Fibroblast of lung (primary cell): ENCODE measurements at places on chromosomes 7 and 10.

GRCh38 chr7:25726170-25726780 lies 425.7 kb upstream of the NFE2L3 start:
- DNase-seq = no peak

- DNase-seq = no peak
These were observed 117.1 kb downstream of the DYNC2I1 start for GRCh38 chr7:158973440-158973839.

GRCh38 chr10:1731592-1731991 lies 5.7 kb downstream of the ADARB2 start:
- DNase-seq = no peak

DNA sequence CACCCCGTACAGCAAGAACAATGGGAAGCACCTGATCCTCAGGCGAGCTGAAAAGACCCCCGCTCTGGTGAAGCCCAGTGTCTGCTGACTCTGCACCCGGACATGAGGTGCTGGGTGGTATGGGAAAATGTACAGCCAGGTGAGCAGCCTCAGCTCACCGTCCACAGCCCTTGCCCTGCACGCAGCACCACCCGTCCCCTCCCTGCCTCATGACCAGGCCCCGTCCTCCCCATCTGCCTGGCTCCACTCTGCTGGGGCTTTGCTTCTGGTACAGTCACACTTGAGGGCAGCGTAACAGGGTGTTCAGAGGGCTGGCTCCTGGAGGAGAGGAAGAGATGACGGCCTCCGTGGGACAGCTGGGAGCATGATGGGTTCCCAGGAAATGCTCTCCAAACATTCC lies 49.1 kb downstream of the NCAPG2 start:
- no peak for DNase-seq

DNA sequence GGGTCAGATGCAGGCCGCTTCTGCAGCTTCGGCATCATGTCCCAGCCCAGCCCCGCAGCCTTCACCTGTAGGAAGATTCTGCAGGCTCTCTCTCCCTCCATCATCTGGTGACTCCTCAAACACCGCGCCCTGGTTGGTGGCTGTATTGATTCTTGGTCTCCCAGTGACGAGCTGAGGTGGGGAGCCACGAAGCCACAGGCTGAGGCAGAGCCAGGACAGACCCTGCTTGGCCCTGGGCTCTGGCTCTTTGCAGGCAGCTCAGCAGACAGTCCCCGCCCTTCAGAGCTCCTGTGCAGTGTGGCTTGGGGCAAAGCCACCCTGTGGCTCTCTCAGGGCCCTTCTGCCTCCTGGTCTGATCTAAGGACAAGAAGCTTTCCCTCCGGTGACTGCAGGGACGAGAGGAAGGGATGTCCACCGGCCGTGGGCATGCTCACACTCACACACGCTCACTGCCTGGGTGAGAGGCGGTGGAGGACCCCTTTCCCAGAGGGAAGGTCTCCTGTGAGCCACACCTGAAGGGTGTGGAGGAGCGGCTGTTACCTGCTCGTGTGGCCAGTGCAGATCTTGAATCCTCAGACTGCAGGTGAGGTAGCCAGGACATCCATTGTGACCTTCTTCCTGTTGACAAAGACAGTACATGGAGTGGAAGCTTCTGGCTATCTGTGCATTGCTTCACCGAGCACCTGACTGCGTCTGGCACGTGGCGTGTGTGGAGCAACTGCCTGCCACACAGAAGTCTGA lies 79.6 kb downstream of the INPP5A start:
- no peak for DNase-seq

- no peak for DNase-seq
These were observed 228.2 kb downstream of the ATRNL1 start for GRCh38 chr10:115321360-115321759.

DNA sequence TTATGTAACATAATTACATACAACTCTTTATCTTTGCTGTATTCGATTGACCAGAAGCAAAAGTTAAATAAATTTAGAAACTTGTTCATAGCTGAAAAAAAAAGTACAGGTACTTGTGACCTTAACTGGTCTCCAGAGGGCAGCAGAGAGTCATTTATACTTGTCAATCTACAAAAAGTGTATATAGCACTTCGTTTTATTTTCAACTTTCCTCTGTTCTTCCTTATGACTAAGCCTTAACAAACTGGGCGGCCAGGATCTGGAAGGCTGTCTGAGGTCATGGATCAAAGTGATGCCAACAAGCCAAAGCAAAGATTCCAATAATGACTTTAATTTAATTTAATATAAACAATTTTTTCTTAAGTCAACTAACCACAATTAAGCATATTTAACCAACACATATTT lies 29.8 kb downstream of the C10orf67 start:
- peak; percentile 73 for DNase-seq

GRCh38 chr10:8233832-8234259 lies 179.4 kb downstream of the GATA3 start:
- no peak for DNase-seq

DNA sequence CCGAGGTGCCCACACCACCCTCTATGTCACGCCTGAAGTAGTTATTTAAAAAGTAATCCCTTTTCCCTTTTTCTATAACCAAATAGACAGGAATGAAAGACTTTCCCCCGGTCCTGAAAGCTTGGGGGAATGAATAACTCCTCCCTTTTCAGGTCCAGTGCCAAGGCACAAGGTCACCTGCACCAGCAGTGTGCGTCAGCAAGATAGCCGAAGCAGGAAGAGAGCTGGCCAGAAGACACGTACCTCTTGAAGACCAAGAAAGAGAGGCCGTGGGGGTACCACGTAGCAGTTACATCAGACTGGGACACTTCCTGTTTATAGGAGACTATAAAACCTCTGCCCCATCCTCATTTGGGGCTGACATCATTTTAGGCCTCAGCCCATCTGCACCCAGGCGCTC lies 10.7 kb upstream of the AKR1B1 start:
- DNase-seq = no peak

DNA sequence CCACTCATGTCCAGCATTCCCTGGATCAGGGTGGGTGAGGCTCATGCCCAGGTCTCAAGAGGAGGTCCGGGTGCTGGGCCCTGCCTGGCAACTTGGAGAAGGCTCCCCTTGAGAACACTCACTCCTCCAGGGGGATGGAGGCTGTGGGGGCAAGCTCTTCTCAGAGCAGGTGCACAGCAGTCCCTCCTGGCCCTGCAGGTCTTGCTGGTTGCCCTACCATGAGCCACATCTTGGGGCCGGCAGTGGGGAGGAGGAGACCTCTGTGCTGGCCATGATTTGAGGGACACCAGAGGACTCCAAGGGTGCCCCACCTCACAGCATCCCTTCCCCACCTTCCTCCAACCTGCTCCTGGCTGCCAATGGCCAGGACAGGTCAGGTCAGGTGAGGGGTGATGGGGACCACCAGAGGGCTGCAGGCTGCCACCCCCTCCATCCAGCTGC lies 87.4 kb upstream of the RET start:
- no peak for DNase-seq

DNA sequence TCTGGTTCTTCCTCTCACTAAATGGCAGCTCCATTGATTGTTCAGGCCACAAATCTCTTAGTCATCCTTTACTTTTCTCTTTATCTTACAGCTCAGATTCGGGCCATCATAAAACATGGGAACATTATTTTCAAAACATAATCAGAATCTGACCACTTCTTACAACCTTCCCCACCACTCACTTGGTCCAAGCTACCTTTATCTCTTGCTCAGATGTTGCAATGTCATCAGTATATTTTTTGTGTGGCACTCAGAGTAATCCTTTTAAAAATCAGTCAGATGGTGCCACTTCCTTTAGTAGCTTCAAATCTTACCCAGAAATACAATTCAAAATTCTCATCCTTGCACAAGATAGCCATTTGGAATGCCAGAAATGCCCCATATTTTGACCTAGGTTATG lies 34.5 kb upstream of the FAM3C start:
- no peak for DNase-seq
